ENCODE measurements at places on chromosomes 7 and 10. TPM values are rescaled to one million over a fixed set of nuclear protein-coding genes. Genes with fewer than 3 reads are reported as not detected.

- no peak for DNase-seq
Observed at GRCh38 chr10:56319386-56319785, 41.7 kb downstream of the ZWINT start.

GRCh38 chr7:81925530-81925929 lies 155.7 kb upstream of the HGF start:
- DNase-seq: no peak

GRCh38 chr7:23680414-23681405 lies 711 bp downstream of the FAM221A start:
- DNase-seq: peak; percentile 66

MUC12 gene
- not detected for polyA plus RNA-seq

ASB10 gene
- polyA plus RNA-seq: 7.2 TPM

NEURL1 gene
- polyA plus RNA-seq: not detected

PTPRZ1 gene
- polyA plus RNA-seq: 0.35 TPM

Data from heart right ventricle (tissue), 16 donors.